ENCODE measurements at places on chromosomes 6 and 20.

DNA sequence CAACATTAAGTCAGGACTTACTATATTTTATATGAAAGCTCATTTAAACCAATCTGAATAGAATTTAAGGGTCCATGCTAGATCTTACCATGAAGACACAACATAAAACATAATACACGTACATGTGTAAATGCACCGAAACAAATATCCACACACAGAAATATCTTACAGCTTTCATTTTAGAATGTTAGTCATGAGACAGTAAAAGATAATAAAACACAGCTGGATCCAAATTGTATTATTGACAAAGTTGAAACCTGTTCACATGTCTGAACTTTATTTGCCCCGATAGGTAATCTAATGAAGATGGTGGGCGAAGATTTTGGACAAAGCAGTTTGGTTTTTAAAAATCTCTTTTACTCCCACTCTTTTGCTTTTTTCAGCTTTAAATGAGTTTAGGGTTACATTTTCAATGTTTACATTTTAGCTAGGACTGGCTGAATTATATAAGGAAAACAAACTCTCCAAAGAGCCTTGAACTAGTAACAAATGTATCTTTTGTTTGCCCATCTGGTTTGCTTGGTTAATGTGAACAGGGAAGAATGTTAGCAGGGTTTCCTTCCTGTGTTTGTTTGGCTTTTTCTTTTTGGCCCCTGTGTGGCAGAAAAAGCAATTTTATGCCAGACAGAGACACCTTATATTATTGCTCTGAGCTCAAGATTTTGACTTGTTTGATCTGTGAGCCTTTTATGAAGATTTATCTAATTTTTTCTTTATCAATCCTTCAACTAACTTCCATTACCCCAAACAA, 5.1 kb upstream of the TMEM181 start:
- no peak for DNase-seq

DNA sequence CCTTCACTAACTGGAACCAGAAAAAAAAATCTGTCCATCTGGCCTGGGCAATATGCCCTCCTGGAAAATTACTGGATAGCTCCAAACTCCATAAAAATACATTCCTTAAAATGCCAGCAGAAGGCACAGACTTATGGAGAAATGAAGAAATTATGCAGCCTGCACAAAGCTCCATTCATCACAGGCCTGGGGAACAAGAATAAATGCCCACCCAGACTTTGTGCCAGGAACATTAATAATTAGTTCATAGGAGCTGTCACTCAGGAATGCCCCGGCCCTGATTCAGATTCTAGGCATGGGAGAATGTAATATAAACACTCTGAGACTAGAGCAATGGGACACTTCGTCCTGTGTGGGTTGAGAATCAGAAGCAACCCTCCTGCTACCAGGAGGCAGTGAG, 199.3 kb downstream of the OTOR start:
- DNase-seq: no peak

DNA sequence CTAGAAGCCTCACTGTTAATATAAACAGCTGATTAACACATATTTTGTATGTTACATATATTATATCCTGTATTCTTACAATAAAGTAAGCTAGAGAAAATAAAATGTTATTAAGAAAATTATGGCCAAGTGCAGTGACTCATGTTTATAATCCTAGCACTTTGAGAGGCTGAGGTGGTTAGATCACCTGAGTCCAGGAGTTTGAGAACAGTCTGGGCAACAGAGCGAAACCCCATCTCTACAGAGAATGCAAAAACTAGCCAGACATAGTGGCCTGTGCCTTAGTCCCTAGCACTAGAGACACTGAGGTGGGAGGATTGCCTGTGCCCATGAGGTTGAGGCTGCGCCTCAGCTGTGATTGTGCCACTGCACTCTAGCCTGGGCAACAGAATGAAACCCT, 81.9 kb downstream of the NCOA3 start:
- DNase-seq: no peak

- DNase-seq: no peak
Observed at GRCh38 chr6:135493218-135493961, 4.2 kb downstream of the AHI1 start.

GRCh38 chr6:170186941-170187668, 103.8 kb downstream of the DLL1 start:
- DNase-seq: no peak

DNA sequence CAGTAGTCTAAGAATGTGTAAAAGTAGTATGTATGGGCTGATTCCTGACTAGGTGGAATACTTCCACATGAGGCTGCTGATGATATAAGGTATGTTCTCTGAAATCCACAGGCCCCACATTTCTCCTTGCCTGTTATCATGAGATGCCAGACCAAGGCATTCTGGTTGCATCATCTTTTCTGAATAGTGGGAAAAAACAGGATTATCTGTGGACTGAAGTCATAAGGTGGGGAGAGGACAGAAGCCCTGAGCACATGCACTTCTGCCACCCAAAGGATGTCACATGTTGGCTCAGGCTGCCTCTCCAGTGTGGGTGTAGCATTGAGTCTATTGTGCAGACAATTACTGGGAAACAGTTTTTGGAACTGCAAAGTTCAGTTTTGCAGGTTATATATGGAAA, 184.5 kb upstream of the RAB32 start:
- no peak for DNase-seq

DNA sequence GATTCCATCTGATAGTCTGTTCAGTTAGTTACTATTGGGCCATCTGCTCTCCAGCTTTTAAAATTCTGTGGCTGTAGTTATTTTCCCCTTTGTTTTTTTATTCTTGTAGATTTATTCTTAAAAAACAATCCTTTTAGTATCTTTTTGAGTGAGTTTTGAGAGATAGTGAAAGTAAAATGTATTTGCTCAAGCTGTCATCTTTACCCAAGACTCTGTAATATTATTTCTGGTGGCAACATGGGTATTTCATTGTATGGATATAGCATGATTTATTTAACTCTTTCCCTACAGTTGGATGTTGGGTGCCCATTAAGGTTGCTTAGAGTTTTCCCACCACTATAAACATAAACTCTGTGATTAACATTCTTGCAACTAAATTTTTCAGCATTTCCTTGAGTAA, 24.6 kb downstream of the STK4 start:
- no peak for DNase-seq

GRCh38 chr6:139369068-139369467, 5.4 kb downstream of the CITED2 start:
- DNase-seq: no peak

GRCh38 chr6:75986935-75987334, 85.5 kb downstream of the IMPG1 start:
- DNase-seq: no peak
